ENCODE measurements at places on chromosomes 13 and 19.
A peak's percentile ranks its signal among the peaks of the same experiment; 100 is the strongest.

DNA sequence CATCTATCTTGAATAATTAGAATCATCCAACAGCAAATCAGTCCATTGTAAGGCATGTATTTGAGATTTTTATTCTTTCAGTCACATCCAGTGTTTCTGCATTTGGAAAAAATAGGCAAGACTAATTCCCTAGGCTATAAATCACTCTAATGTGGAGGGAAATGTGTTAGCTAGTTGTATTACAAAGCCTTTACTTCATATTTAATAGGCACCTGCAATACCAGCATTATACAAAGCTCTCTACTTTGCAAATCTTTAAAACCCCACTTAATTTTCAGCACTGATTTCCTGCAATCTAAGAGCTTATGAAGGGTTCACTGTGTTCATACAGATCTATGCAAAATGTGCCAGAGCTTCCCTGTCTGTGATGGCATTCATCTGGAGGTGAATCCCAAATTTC lies 12.3 kb downstream of the PCDH9 start:
- no peak for DNase-seq

GRCh38 chr13:98507282-98507797 lies 69.6 kb downstream of the STK24 start:
- no peak for DNase-seq

- DNase-seq = no peak
These were observed 4.1 kb downstream of the MICOS13 start for GRCh38 chr19:5676105-5676771.

- DNase-seq = peak; percentile 85
These were observed 30.2 kb upstream of the NANOS3 start for GRCh38 chr19:13846557-13847406.

DNA sequence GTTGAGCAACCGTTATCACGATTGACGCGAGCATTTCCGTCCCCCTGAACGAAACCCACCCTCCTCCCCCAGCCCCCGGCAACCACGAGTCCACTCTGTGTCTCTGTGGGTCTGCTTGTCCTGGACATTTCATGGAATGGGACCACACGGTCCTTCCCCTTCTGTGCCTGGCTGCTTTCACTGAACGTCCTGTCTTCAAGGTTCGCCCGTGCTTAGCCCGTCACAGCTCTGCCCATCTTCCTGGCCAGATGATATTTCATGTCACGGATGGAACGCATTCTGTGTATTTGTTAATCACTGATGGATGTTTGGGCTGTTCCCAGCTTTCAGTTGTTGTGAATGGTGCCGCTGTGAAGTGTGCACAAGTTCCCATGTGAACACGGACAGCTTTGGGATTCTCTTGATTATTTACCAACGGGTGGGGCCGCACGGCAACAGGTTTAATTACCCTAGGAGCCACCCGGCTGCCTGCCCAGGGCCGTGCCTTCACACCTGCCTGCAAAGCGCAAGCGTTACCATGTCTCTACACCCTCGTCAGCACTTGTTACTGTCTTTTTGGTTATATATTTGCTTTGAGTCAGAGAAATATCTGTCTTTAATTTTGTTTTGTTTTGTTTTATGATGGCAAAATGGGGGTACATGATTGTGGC lies 42.5 kb downstream of the RASA3 start:
- no peak for DNase-seq

DNA sequence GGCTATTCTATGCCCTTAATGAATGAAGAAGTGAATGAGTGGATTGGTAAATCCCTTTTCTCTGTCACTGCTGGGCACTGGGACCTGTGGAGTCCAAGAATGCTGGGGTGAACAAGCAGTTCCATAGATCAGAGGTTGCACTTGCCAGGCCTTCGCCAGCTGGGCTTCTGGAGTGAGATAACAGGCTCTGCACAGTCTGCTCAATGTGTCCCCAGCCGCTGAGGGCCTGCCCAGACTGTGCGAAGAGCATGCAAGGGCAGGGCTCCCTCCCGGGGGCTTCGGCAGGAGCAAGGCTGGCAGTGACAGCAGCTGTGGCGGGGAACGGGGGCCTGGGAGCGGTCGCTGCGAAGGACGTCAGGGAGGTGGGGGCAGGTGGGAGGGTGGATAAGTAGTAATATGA lies 51.3 kb downstream of the ZNF536 start:
- DNase-seq = no peak

DNA sequence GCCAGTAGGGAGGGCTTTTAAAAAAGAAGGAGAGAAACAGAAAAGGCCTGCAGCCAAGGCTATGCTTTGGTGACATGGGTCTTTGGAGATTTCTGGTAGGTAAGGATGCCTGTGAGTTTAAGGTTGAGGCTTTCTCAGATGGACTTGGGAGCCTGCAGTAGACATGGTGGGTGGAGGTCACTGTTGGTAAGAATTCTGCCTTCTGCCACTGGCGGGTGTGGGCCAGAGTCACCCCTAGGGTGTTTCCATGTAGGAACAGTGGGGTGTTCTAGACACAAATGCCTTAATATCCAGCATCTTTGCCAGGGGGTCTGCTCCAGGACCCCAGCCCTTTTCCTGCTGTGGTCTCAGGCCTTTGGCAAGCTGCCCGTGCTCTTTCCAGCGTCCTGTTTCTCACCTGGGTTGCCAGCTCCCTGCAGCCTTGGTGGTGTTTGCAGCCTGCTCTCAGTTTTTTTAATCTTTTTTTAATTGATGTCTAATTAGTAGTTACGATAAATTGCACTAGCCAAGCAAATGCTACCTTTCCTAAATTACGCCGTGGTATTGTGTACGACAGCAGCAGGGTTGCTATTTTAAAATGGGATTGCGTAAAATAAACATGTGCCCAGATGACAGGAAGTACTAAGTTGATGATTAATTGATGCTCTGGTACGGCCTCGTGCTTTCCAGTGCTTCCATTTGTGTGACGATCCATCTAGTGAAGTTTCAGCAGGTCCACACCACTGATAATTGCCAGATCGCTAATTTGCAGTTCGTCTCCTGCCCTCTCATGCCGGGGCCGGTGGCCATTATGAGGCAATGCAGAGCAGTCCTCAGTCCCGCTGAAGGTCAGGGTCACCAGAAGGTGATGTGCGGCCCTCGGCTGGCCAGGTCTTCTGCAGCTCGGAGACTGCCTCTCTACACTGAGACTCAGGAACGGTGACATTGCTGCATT lies 35.3 kb upstream of the NPAS1 start:
- no peak for DNase-seq

GRCh38 chr19:32308431-32309077 lies 36.9 kb upstream of the ZNF507 start:
- no peak for DNase-seq

Measured in stimulated activated CD4-positive, alpha-beta T cell treated with anti-CD3 and anti-CD28 coated beads, Interleukin-2, amount 100 ng/mL, for 4 hours (primary cell).